ENCODE measurements at places on chromosomes 11 and 22.

DNA sequence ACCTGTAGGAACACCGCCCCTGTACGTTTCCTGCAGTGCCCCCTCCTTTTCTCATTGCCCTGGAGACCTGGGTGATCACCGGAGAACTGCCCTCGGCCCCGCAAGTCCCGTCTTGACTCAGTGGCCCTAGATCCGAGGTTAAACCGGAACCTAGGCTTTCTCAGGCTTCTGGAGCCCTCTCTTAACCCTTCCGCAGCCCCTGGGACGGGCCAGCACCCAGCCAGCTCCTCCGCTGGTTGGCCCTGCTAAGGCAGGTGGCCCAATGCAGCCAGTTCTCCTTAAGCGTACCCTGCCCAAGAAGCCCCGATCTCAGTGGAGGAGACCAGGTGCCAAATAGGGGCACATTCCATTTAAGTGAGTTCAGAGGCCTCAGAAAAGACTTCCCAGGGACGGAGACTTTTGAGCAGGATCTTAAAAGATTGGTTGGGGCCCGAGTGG, 776 bp downstream of the NLRX1 start:
- no peak for DNase-seq

DNA sequence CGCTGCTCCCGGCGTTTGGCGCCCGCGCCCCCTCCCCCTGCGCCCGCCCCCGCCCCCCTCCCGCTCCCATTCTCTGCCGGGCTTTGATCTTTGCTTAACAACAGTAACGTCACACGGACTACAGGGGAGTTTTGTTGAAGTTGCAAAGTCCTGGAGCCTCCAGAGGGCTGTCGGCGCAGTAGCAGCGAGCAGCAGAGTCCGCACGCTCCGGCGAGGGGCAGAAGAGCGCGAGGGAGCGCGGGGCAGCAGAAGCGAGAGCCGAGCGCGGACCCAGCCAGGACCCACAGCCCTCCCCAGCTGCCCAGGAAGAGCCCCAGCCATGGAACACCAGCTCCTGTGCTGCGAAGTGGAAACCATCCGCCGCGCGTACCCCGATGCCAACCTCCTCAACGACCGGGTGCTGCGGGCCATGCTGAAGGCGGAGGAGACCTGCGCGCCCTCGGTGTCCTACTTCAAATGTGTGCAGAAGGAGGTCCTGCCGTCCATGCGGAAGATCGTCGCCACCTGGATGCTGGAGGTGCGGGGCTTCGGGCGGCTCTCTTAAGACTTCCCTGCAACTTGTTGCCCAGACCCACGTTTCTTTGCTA, at the start of gene CCND1:
Gene CCND1, plus strand, starts transcription at position 162 of the 587 bp plus-strand sequence. Its CDS starts 158 bp downstream, at position 320.
- DNase-seq = peak; percentile 38

GRCh38 chr11:62439785-62440602, 21.2 kb downstream of the SCGB1A1 start:
- DNase-seq = no peak

DNA sequence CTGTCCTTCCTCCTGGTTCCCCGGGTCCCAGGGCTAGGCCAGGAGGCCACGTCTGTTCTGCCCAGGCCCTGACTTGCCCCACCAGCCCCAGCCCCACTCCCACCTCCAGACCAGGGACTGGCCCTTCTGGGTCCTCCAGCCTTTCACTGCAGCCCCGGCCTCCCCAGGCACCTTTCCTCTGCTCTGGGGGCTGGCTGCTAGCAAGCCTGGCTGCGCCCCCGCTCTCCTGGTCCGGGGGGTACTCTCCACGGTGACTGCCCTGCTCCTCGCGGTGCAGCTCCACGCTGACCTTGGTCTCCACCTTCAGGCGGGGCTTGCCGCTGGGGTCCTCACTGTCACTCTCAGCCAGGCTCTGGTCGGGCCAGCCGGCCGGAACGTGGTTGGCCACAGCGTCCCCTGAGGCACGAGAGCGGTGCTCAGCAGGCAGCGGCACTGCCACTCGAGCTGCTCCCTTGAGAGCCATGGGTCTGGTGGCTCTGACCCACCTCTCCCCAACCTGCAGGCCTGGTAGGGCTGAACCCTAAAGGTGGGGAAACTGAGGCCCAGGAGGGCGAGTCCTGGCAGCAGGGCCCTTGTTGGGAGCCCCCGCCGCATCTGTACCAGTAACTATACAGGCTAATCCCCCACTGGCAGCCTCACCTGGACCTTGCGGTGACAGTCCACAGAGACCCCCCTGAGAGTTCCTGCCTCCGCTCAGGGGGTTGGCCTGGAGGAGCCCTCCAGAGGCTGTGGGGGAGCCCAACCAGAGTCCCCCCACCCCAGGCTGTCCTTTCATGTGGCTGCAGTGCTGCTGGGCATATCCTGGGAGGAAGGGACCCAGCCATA, 29.0 kb downstream of the TRMU start:
- DNase-seq = no peak

DNA sequence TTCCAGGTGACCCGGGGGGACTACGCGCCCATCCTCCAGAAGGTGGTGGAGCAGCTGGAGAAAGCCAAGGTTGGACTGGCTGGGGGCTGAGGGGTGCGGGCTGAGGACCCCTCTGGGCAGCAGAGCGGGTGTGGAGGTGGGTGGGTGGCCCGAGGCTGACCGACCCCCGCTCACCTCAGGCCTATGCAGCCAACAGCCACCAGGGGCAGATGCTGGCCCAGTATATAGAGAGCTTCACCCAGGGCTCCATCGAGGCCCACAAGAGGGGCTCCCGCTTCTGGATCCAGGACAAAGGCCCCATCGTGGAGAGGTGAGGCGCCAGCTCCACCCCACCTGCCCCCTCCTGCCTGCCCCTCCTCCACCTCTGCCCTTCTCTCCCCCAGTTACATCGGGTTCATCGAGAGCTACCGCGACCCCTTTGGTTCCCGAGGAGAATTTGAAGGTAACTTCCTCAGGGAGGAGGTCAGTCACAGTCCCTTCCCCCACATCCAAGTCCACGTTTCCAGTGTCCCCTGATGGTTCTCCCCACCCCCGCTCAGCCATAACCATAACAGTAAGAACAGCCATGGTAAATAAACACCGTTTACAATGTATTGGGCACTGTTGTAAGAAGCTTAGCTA, 11.2 kb downstream of the DPP3 start:
- DNase-seq = no peak

- DNase-seq = peak; percentile 20
These were observed 796 bp downstream of the MYOD1 start for GRCh38 chr11:17719938-17720795.

DNA sequence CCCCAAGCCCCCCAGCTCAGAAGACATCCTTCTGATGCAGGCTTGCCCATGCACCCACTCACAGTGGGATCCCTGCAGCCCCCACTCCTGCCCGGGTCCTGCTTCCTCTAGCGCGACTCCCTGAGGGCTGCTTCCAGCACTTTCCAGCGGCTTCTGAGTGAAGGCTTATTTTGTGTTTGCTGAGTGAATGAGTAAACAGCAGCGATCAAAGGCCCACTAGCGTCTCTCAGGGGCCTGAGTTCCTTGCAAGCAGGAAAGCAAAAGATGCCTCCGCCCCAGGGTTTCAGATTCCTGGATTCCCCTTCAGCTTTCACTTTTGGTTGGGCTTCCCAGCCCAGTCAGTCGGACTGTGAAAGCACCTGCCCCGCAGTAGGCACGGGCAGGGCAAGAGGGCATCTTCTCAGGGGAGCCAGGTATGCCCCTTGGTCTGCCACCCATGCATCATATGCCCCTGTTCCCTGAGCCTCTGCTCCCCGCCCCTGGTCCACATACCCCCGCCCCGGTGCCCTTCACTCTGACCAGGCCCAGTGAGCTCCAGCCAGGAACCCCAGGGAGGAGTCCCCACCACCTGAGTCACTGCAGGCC, 9.2 kb downstream of the FADD start:
- DNase-seq = no peak

- DNase-seq = peak; percentile 55
These were observed 33.6 kb downstream of the MAP6 start for GRCh38 chr11:75635066-75635862.

DNA sequence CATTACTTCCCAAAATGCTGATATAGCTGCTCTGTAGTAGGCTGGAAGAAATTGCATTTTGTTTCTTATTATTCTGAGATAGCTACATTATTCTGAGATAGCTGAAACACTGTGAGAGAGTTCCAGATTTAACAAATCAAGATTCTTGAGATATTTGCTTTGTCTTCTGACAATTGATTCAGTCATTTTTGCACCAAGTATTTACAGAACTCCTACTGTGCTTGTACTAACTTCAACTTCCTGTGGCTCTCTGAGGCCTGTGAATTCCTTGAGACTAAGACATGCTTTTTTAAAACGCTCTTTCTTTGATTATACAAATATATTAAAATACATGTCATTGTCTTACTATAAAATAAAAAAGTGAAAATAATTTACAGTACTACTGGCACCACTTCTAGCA, 52.7 kb downstream of the USP47 start:
- DNase-seq = no peak

DNA sequence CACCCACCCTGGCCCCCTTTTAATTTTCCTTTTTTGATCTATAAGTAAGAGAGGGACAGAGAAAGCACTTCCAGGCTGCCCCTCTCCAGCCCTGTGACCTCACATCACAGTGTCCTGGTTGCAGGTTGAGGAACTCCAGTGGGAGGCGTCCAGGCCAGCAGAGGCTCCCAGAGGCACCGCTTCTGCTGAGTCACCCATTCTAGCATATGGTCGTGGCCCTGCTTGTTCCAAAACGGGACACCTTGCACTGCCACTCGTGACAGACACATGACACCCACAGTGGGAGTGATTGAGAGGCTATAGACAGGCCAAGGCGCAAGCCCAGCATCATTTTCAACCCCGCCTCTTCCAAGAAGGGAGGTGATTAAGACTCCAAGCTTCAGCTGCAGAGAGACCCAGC, 16.0 kb upstream of the TMPRSS4 start:
- DNase-seq = no peak

DNA sequence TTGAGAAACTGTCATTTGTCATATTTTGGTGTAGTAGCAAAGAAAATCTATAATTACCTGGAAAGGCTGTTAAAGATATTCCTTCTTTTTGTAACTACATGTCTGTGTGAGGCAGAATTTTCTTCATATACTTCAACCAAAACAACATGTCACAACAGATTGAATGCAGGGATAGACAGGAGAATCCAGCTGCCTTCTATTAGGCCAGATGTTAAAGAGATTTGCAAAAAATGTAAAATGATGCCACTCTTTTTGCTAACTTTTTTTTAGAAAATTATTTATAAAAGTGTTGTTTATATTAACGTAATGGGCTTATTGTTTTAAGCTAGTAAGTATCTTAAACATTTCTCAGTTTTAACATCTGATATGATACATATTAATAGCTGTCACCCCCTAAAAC, 12.7 kb downstream of the DGKZ start:
- no peak for DNase-seq

- no peak for DNase-seq
These were observed 160.5 kb upstream of the NAV2 start for GRCh38 chr11:19552161-19552560.

- no peak for DNase-seq
These were observed 1.5 kb downstream of the IFITM5 start for GRCh38 chr11:297586-298405.

GRCh38 chr11:32331098-32331497, 104.2 kb downstream of the WT1 start:
- no peak for DNase-seq

DNA sequence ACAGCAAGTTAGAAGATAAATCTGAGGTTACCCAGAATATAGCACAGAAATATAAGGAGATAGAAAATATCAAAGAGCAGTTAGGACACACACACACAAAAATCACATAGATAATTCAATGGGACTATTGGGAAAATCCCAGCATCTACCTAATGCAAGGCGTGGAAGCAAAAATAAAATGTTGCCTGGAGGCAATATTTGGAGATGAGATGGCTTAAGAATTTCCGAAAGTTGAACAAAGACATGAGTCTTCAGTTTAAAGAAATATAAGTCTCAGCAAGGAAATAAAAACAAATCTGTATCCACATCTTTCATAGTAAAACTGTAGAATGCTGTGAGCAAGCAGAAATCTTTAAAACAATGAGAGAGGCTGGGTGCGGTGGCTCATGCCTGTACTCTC, 29.5 kb upstream of the ACR start:
- no peak for DNase-seq

GRCh38 chr22:44023404-44024287, 456 bp upstream of the PARVB start:
- DNase-seq = no peak

DNA sequence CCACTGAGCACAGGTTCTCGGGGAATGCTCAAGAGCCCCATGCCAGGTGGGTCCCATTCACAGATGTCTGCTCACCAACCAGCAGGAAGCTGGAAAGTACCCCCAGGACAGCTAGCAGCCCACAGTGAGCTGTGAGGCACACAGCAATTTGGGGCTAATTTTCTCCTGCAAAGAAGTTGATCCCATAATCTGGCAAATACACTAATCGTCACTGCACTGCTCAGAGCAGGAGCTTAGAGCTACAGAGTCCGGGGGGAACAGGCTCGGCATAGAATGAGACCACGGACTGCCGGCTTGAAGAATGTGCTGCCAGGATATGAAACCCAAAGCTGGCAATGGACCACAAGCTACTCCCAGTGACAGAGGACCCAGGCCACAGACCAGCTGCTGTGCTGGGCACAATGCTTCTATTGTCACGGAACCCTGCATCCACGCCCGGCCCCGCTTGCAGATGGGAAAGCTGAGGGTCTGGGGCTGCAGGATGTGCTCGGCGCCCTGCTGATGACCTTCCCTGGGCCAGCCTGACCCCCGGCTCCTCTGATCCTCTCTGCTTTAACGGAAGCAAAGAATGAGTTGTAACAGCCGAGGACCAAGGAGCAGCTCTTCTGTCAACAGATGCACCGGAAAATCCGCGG, 239.7 kb downstream of the CTTN start:
- DNase-seq = no peak

GRCh38 chr22:41830174-41830573, 2.7 kb upstream of the SREBF2 start:
- DNase-seq = no peak

GRCh38 chr11:124941703-124942102, 5.9 kb upstream of the HEPACAM start:
- DNase-seq = no peak

DNA sequence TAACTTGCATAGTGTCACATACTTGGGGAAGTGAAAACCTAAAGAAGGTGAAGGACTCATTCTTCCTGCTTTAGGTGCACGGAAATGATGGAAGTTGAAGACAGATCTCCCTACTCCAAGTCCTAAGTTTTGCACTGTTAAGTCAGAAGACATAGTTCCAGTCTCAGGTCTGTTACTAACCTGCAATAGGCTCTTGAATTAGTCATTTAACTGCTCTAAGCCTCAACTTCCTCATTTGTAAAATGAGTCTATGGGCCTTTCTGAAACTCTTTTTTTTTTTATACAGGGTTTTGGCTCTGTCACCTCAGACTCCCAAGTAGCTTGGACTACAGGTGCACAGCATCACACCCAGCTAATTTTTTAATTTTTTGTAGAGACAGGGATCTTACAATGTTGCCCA, 30.8 kb upstream of the POU2AF1 start:
- DNase-seq = no peak

GRCh38 chr11:33942954-33943353, 51.1 kb upstream of the LMO2 start:
- no peak for DNase-seq

All from NCI-H1092 (cell line).